ENCODE measurements at places on chromosomes 4 and X.

GRCh38 chr4:85544751-85545150 lies 69.8 kb downstream of the ARHGAP24 start:
- no peak for DNase-seq

DNA sequence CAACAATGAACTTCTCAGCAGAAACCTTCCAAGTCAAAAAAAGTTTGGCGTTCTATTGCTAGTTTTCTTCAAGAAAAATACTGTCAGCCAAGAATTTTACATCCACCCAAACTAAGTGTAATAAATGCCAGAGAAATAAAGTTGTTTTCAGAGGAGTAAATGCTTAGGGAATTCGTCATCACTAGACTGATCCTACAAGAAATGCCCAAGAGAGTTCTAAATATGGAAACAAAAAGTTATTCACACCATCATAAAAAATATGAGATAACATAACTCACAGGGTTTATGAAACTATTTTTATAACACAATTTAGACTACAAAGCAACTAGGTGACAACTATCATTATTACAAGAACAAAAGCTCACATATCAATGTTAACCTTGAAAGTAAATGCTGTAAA lies 259.5 kb upstream of the GABRA2 start:
- DNase-seq = no peak

DNA sequence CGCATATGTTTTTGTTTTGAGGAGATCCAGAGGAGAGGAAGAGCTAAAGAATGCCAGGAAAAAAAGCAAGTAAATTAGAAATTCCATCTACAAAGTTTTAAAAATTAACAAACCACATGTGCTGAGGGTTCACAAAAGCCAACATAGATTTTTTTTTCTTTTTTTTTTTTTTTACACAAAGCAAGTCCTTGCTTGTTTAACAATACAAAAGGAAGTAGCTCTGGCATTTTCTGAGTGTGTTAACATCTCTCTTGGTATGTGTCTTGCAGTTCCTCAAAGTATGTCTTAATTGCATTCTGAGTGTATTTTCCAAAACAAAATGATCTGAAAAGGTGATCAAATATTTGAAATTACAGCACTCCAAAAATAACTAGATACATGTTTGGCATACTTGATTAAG lies 1682.7 kb upstream of the AGA start:
- DNase-seq = no peak

DNA sequence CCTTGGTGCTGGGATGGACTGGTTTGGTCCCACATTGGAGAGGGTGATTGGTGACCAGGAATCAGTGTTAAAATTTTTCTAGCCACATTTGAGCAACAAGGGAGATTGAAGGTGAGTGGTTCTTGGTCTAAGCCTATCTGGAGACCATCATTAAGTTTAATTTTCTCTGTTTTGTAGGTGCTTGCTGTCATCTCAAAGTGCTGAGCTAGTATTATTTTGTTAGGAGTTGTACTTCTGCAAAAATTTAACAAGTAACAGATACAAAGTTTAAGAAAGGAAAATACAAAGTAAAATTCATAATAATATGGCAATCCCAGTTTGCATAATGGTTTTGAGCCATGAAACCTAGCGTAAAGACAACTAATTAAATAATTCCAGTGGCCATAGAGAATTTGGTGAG lies 66.5 kb downstream of the RAP1GDS1 start:
- DNase-seq = no peak

DNA sequence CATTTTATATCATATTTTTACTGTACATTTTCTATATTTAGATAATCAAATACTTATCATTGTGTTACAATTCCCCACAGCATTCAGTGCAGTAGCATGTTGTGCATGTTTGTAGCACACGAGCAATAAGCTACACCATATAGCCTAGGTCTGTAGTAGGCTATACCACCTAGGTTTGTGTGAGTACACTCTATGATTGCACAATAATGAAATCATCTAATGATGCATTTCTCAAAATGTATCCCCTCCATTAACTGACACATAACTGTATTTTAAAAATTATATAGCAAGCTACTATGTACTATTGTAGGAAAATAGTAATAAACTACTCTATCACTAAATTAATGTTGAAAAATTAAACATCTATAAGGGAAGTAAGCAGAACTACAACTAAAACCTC lies 518.4 kb upstream of the PABPC4L start:
- no peak for DNase-seq

GRCh38 chr4:154010371-154010770 lies 221.5 kb upstream of the SFRP2 start:
- DNase-seq = no peak

- DNase-seq = no peak
Measured at GRCh38 chr4:95409127-95409526, 139.6 kb downstream of the UNC5C start.

DNA sequence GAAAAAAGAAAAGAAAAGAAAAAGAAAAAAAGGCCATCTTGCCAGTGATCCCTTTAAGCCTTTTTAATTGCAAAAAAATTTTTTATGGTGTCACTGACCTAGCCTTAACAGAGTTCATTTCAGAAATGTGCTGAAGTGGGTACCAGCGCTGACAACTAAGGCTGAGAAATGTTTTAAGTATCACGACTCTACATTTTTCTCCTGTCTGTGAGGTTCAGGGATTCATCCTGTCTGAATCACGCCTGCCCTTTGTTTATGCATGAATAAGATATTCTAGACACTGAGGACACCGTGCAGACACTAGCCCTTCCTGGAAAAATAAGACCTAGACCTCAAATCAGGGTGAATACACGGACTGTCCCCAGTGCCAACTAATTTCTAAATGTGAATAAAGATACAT lies 154.4 kb upstream of the NOCT start:
- no peak for DNase-seq

DNA sequence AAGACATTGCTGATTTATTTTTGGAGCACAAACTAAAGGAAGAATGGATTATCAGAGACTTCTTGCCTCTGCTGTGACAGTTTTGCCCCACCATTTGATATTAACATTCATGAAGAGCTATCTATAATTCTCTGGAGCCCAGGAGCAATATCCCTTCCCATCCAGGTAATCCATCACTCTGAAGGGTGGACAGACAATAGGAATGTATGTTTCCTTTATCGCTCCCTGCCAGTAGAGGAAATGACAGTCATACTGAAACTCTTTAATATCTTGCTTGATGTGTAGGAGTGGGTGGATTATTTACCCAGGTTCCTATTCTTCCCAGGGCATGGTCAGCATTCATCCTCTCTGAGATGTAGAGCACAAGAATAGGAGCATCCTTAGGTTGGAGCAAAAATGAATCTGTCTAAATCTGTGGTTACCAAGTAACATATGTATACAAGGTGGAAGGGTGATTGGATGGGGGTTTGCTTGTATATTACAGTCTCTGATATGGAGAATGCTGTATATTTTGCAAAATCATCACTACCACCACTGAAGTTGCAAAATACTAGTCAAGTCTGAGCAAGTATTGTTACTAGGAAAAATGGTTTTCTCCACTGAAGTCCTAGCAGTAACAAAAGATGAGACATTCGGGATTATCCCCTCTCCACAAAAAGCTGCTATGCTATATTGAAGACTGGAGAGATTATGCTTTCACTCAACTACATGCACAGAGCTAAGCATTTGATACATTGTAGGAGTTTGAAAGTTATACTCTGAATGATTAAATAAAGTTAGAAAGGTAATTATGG lies 151.6 kb downstream of the CBLL2 start:
- no peak for DNase-seq

DNA sequence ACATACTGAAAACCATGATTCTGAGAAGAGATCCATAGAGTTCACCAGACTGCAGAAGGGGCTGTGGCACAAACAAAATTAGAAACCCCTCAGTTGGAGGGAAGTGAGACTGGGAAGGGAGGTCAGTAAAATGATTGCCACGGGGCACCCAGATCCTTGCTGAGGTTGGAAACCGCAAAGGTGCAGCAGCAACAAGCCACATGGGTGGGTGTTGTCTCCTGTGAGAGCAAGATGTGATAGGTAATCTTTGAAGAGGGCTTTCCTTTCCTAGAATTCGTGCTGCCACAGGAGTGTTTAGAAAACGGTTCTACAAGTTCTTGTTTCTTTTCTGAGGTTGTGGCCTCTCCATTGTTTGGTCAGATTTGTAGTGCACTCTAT lies 85.5 kb downstream of the NFKB1 start:
- no peak for DNase-seq

Measured in stimulated activated CD4-positive, alpha-beta T cell treated with anti-CD3 and anti-CD28 coated beads, Interleukin-1b, Interleukin-23, amount 100 ng/mL, for 1 hour (primary cell).